ENCODE measurements at places on chromosomes 11 and 22.

- no peak for DNase-seq
Observed at GRCh38 chr11:92489826-92490399, 265.3 kb downstream of the FAT3 start.

GRCh38 chr11:128823753-128824152 lies 43.3 kb downstream of the KCNJ1 start:
- no peak for DNase-seq

DNA sequence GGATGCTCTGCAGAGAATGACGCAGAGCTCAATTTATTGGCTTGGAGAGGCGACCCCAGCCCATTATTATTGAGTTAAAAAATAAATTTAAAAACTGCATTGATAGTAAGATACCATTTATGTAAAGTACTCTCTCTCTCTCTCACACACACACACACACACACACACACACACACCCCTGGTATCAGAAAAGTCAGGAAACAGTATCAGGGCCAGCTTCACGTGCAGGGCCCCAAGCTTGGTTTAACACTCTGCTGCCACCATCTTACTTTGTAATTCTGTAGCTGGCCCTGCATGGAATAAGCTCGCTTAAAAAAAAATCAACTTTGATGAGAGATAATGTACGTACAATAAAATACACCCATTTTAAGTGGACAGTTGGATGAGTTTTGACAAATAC lies 59.8 kb upstream of the CD5 start:
- DNase-seq, result no peak

DNA sequence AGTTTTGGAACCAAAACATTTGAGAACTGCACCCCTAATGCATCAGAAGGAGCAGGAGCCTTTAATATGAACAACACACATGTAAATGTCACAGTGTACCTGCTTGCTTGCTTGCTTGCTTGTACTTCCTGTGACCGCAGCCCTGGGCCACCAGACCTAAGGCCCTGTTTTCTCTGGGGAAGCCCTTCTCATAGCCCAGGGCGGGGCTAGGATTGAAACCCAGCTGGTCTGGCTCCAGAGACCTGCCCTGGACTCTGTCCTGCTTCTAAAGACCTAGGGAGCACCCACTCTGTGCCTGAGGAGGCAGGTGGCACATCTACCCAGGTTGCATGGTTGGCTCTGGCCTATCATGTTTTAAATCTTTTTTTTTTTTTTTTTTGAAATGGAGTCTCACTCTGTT lies 7.6 kb upstream of the MCM5 start:
- DNase-seq, result no peak

- no peak for DNase-seq
Observed at GRCh38 chr22:18975434-18976196, 39.5 kb upstream of the PRODH start.

- DNase-seq, result no peak
Observed at GRCh38 chr11:130209954-130210854, 50.6 kb downstream of the ST14 start.

DNA sequence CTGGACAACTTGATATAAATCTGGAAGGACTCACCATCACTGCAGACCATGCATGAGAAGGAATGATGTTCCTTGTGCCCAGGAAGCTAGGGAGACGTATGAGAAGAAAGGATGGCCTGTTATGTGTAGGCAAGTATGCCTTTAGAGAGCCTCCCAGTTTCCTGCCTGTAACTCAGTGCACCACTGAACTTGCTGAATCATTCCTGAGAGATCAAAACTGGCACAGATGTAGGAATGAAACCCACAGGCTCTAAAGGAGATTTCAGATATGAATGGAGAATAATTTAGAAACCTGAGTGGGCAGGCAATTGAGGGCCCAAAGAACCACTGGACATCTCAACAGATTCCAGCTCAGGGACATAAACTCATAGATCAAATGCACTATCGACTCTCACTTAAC lies 38.4 kb upstream of the PRSS23 start:
- no peak for DNase-seq

- no peak for DNase-seq
Observed at GRCh38 chr11:94558468-94558867, 8.7 kb upstream of the PIWIL4 start.

GRCh38 chr11:5891216-5891800 lies 1.7 kb upstream of the OR52E5 start:
- no peak for DNase-seq

GRCh38 chr11:23554002-23554401 lies 693.7 kb upstream of the CCDC179 start:
- DNase-seq, result no peak

GRCh38 chr11:64562723-64563351 lies 28.2 kb upstream of the SLC22A12 start:
- DNase-seq, result no peak

GRCh38 chr11:92819830-92820229 lies 149.6 kb upstream of the MTNR1B start:
- DNase-seq, result no peak

GRCh38 chr11:116339306-116340098 lies 433.3 kb downstream of the BUD13 start:
- DNase-seq, result no peak

DNA sequence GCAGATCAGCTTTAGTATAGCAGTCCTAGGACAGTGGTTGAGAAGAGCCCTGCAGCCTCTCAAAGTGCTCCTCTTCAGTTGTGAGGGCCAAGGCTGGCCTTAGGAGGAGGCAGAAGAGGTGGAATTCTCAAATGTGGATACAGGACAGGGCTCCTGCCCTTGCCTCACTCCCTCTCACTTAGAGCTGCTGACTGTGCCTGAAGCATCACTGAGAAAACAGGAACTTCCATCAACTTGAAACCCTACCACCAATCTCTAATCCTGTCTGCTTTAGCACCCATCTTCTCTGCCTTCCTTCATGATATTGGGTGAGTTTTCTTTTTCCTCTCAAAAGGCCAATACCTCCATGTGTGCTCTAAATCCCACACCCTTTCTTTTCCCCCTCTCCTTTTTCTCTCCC lies 14.4 kb upstream of the UCP3 start:
- no peak for DNase-seq

- DNase-seq, result no peak
Observed at GRCh38 chr11:34308913-34309585, 48.8 kb downstream of the ABTB2 start.

DNA sequence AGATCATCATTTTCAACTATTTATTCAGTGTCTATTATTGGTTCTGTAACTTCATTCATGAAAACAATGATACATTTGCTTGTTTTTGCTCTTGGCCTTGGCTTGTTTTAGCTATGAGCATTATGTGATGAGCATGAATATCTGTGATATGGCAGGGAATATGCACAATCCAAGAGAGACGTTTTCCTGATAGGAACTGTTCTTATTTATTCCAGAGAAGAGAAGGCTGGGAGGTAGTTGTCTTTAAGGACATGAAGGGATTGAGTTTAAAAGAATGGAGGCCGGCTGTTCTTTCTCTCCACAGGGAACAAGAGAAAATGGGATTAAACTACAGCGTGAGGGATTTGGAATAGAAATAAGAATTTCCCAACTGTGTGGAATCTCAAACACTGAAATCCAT lies 30.3 kb downstream of the BLID start:
- DNase-seq, result no peak

DNA sequence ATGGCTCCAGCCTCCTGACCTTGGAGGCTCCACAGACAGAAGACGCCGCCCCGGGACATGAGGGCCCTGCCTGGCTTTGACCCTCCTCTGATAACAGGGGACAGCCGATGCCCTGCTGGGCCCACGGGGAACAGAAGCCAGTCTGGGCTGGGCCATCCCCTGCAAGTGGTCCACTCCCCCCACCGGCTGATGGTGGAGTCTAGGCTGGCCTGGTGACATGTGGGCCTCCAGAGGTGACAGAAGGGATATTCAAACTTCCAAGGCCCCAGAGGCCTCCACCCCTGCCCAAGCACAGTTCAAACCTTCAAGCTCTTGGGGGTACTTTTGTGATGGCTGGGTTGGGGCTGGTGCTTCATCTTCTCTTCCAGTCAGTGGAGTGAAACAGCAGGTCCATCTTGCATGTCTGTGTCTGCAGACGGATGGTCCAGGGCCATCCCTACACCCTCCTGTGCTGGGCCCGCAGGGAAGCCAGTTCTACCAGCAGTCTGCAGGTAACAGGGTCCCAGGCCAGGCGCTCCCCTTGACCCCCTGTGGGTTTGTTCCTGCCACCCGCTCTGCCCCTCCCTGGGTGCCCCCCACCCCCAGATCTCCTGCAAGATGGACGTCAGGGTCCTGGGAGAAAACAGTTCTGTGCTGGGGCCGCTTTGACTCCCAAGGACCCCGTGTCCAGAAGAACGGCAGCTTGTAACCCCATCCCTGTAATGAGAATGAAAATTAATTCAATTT lies 929.9 kb downstream of the BRD1 start:
- DNase-seq, result no peak

- no peak for DNase-seq
Observed at GRCh38 chr22:46941968-46942798, 179.7 kb downstream of the TBC1D22A start.

GRCh38 chr11:67118181-67118766 lies 789 bp upstream of the KDM2A start:
- DNase-seq, result peak; percentile 11

DNA sequence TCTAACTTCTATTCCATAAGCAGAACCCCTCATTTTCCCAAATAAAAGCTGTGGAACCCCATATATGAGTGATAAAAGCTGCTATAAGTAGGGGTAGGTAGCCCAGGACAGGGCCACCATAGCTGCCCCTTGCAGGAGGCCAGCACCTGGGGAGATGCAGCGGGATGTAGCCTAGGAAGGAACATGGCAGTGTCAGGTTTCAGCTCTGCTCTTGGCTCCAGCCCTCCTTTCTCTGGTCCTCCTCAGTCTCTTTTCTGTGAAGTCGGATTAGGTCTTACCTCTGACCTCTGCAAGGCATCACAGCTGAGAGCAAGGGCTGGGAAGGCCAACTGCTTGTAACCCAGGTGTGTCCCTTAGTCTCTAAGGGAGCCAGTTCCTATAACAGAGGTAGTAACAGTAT lies 135.6 kb downstream of the NAV2 start:
- no peak for DNase-seq

DNA sequence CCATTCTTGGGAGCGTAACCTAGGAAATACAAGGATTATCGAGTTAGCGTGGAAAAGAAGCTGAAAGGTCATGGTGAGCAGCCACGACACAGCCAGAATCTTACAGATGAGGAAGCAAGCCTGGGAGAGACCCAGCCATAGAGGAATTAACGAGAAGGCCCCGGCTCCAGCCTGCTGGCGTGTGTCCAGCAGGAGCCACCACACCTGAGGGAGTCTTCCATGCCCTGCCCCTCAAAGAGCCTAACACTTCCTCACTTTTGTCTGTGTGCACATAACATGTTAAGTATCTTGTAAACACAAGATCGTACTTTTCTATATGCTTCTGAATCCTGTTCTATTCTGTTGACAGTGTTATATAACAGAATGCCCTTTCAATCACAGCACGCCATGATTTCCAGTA lies 18.1 kb downstream of the CECR2 start:
- no peak for DNase-seq

DNA sequence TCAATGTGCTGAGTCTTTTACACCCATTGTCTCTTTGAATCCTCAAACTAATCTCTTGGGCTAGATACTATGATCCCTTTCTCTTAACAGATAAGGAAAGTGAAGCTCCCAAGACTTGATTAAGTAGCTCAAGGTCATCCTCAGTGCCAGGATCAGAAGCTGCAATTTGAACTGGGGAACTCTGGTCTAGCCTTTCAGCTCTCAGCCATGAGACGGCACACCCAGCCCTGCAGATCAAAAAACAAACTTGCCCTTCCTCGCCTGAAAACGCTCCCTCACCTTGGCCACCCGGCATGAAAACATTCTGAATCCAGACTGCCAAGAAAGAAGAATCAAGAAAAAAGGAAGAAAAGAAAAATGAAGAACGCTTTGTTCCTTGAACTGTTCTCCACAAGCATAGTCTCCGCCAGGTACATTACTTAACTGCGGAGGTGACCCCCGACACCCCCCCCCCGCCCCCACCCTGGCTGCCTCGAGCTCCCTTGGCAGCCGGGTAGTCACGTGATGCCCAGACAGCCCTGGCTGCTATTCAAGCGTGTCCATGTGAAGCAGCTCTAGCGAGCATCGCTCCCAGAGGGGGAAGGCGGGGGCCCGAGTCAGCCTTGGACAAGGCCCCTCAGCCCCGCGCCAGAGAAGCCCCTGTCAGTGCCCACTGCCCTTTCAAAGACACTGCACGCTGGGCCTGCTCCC lies 451.2 kb downstream of the MIAT start:
- no peak for DNase-seq

DNA sequence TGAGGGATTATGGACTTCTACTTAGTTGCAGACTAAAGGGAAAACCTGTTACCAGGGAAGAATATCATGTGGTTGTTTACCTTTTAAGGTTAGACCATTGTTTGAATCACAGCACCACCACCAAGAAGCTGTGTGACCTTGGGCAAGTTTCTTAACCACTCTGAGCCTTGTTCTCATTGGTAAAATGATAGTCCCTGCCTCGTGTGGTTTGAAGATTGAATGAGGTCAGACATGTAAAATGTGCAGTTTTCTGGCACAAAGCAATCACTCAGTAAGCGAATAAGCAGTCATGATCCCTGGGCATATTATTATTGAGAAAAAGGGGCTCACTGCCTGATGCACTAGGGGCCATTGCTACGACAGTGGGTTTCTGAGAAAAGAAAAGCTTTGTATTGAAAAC lies 28.3 kb downstream of the MOV10L1 start:
- DNase-seq, result no peak

- no peak for DNase-seq
Observed at GRCh38 chr22:50074551-50075530, 10.4 kb downstream of the MLC1 start.

- DNase-seq, result no peak
Observed at GRCh38 chr11:79437278-79437980, 3.4 kb downstream of the TENM4 start.

DNA sequence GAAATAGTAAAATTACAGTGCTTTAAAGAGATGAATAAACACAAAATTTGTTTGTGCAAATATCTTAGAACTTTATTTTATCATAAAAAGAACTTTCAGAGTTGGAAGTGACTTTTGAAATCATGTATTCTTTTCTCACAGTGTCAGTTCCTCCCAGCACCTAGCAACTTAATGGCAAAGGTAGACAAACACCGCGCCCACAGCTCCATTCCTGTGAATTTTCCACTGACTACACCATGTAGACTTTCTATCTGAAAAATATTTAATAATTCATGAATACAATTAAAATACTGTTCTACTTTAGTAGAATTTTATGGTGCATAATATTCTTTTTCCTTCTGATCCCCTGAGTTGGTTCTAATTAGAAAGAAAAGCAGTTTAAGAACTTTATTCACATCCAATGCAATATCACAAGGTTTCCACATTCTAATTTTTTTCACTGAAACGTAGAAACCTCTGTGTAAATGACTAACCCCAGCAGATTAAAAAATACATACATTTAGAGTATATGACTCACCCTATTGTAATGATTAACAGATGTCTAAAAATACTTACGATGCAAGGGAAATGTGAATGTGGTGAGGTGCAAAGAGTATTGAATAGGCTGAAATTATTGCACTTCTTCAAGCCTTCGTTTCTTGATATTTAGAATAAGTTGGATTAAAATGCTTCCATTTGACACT lies 218.2 kb upstream of the CCDC179 start:
- no peak for DNase-seq

GRCh38 chr11:57787920-57788702 lies 26.5 kb downstream of the CTNND1 start:
- DNase-seq, result no peak

- DNase-seq, result no peak
Observed at GRCh38 chr11:134483291-134483690, 71.2 kb upstream of the B3GAT1 start.

Data from activated naive CD8-positive, alpha-beta T cell treated with anti-CD3 and anti-CD28 coated beads, Interleukin-2, amount 50 U/mL, for 16 hours (primary cell).